ENCODE measurements at places on chromosomes 12 and 14.

- DNase-seq: no peak
These were observed 352.9 kb upstream of the RGS6 start for GRCh38 chr14:71579331-71579730.

- no peak for DNase-seq
These were observed 17.8 kb downstream of the EEA1 start for GRCh38 chr12:92911339-92911738.

GRCh38 chr14:82003426-82003825 is 469.8 kb upstream of the SEL1L start:
- DNase-seq: no peak

GRCh38 chr12:3165078-3165980 is 88.2 kb downstream of the TSPAN9 start:
- no peak for DNase-seq

DNA sequence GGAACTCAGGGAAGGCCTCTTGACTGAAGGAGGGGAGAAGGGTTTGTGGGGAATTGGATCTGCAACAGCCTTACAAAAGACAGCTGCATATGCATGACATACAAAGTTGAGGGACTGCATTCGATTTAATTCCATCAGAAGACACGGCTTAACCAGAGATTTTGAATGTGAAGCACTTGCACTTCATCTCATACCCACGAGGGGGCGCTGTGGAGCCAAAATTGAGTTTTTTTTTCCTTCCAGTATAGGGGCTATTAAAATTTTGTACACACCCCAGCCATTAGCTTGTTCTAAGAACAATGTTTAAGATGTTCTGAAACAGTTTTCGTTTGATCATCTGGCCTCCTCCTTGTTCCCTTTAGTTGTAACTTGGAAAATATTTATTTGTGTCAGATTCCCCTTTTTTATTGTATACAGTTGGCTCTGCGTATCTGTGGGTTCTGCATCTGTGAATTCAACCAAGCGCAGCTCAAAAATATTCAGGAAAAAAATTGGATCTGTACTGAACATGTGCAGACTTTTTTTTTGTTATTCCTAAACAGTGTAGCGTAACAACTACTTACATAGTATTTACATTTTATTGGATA is 1.6 kb downstream of the SUDS3 start:
- DNase-seq: peak; percentile 59

GRCh38 chr14:65173973-65174693 is 71.8 kb upstream of the MAX start:
- DNase-seq: no peak

DNA sequence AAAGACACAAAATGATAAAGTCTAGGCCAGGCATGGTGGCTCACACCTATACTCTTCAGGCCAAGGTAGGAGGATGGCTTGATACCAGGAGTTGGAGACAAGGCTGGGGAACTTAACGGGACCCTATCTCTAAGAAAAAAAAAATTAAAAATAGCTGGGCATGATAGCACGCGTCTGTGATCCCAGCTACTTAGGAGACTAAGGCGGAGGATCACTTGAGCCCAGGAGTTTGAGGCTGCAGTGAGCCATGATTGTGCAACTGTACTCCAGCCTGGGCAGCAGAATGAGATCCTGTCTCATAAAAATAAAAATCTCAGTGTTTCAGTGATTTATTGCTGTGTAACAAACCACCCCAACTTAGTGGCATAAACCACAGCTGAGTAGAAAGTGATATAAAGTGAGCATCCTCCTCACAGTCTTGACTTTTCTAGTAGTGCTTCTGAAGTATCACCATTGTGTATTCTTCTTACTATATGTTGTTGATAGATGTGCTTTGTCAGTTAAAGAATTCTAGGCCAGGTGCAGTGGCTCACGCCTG is 10.6 kb upstream of the ATF1 start:
- no peak for DNase-seq

DNA sequence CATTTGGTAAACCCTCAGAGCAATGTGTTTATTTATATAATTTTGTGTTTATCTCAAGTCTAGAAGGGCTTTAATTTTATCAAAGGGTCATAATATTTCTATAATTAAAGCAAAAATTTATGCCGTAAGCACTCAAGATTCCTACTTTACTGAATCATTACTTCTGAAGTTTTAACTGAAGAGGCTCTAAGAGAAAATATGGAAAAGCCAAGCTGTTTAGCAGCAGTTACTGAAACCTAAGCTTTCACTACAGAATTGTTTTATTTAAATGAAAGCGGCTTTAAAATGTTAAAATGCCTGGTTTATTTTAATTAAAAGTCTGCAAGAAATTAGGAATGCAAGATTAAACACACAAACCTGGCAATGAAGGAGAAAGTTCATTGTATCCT is 73.9 kb upstream of the BBS10 start:
- DNase-seq: no peak

DNA sequence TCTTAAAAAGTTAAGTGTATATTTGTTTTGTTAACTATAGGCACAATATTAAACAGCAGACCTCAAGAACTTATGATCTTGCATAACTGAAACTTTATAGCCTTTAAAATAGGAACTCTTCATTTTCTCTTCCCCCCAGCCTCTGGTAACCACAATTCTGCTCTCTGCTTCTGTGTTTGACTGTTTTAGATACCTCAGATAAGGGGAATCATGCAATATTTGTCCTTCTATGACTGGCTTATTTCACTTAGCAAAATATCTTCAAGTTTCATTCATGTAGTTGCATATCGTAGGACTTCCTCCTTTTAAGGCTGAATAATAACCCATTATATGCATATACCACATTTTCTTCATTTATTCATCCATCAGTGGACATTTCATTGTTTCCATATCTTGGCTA is 131.3 kb downstream of the PTPRO start:
- DNase-seq: no peak

GRCh38 chr14:83253870-83254269 is 1720.2 kb upstream of the SEL1L start:
- DNase-seq: no peak

GRCh38 chr12:31325524-31325875 is 450 bp downstream of the SINHCAF start:
- no peak for DNase-seq

GRCh38 chr14:33837943-33838683 is 112.8 kb downstream of the EGLN3 start:
- DNase-seq: no peak

DNA sequence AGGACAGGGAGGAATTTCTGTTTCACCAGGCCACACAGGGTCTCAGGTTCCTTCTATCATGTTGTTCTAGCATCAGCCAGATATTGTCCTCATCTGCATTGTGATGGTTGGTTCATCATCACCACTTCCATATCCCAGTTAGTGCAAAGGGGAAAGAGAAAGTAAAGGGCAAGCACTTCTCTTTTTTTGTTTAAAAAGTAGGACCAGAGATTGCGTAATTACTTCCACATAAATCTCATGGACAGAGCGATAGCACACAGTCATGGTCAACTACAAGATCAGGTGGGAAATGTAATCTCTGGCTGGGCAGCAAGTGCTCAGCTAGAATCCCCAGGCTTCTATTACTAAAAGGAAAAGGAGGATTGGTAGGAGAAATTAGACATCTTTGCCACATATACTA is 155.1 kb downstream of the KIF21A start:
- no peak for DNase-seq

DNA sequence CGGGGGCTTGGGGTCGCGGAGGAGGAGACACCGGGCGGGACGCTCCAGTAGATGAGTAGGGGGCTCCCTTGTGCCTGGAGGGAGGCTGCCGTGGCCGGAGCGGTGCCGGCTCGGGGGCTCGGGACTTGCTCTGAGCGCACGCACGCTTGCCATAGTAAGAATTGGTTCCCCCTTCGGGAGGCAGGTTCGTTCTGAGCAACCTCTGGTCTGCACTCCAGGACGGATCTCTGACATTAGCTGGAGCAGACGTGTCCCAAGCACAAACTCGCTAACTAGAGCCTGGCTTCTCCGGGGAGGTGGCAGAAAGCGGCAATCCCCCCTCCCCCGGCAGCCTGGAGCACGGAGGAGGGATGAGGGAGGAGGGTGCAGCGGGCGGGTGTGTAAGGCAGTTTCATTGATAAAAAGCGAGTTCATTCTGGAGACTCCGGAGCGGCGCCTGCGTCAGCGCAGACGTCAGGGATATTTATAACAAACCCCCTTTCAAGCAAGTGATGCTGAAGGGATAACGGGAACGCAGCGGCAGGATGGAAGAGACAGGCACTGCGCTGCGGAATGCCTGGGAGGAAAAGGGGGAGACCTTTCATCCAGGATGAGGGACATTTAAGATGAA is 630 bp downstream of the FOS start:
- DNase-seq: peak; percentile 80

GRCh38 chr12:65182012-65182739 is 12.8 kb downstream of the LEMD3 start:
- no peak for DNase-seq

- no peak for DNase-seq
These were observed 404.4 kb downstream of the AACS start for GRCh38 chr12:125469683-125470082.

DNA sequence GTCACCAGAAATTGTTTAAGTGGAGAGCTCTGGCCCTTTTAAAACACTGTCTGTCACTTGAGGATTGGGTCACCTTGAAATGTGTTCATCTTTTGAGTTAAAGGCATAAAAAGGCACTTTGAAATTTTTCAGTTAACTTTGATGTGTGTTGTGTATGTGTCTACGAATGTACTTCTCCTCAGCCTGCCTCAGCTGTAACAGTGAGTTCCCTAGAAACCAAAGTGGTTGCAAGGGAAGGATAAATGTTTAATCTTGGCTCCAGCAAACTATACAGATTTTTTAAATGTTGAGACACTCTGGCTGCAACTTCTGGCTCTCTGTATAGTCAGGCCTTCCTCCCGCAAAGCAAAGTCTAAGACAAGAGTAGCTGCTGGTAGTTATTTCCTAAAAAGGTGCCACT is 8.3 kb downstream of the DERA start:
- no peak for DNase-seq

GRCh38 chr12:56987551-56988053 is 18.7 kb downstream of the ZBTB39 start:
- peak; percentile 77 for DNase-seq

- no peak for DNase-seq
These were observed 16.3 kb downstream of the GLTP start for GRCh38 chr12:109863847-109864712.

GRCh38 chr12:50529345-50529744 is 24.6 kb downstream of the DIP2B start:
- no peak for DNase-seq

- no peak for DNase-seq
These were observed 20.7 kb downstream of the ADCY6 start for GRCh38 chr12:48768147-48768546.

- DNase-seq: no peak
These were observed 9.8 kb upstream of the EXD2 start for GRCh38 chr14:69181491-69181890.

DNA sequence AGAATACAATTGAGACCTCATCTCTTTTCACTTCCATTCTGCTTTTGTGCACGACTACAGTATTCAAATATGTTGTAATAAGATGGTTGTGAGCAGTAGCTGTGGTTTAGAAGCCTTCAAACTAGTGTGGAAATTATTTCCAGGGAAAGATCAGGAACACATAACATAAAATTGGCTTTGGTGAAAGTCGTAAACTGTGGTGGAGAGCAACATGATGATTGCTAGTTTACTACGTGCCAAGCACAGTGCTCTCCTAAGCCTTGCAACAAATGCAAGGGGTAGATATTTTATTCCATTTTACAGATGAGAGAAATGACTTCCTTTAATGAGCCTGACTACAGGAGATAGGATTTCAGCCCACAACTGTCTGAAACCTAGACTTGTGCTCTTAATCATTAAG is 172.4 kb upstream of the LMNTD1 start:
- DNase-seq: no peak

DNA sequence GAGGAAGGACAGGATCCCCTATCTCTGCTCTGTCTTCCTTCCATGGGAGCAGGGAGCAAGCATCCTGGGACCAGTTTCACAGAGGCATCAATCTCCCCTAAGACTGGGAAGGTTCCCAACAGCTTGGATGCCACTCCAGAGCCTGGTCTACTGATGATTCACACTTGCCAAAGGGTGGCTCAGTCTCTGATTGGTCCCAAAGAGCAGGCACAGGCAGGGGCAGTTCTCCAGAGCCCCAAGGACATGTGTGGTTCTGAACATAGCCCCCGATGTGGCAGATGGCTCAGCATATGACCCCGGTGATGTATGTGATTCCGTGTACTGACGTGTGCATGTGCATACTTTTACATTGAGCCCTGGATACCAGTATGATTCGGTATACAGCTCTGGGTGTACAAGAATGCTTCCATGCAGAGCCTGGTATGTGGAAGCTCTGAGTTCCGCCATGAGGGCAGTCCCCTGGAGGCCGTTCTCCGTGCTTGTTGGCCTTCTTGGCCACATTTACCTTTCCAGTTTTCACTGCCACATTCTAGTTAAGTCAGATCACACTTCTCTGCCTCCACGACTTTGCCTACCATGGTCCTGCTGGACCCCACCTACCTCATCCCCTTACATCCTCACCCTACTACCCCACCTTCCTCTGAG is 21.2 kb downstream of the ITGA7 start:
- no peak for DNase-seq

GRCh38 chr12:99282624-99283023 is 364.9 kb upstream of the GARIN6 start:
- DNase-seq: no peak

DNA sequence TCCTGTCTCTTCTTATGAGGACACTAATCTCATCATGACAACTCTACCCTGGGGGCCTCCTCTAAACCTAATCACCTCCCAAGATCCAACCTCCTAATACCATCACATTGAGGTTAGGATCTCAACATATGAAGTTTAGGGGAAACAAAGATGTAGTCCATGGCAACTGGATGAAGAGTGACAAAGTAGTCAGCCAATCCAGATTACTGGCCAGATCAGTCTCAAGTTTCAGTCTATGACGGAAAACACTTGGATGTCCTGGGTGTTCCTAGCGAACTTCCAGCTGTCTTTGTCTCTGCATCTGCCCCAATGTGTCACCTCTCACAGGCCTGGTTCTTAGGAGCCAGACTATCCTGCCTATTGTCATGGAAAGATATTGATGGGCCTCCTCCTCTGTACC is 630.8 kb downstream of the AACS start:
- no peak for DNase-seq

DNA sequence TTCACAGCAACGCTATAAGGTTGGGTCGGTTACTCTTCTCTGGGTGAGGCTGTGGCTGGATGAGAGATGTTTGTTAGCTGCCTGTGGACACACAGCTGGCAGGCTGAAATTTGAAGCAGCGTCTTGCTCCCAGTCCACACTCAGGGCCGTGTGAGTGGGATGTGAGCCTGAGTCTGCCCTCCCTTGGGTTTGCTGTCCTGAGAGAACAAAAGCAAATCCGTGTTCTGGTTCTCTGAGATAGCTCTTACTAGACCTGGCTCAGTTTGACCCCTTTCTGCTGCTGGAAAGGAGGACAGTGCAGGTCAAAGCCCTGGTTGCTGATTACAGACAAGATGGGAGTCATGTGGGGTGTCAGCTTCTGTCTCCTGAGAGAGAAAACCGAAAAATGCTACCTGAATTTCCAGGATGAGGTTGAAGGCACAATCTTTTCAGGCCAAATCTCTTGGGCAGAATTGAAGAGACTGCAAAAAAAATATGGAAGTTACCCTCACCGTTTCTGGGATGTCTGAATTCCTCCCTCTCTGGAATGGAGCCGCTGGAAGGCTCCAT is 270.8 kb downstream of the ZFP36L1 start:
- no peak for DNase-seq

- no peak for DNase-seq
These were observed 78.6 kb upstream of the PAWR start for GRCh38 chr12:79769189-79769859.

GRCh38 chr14:93184391-93185348 is at the start of the genes LYSET and MOAP1:
Gene LYSET (plus strand): TSS chr14:93185317. CDS start chr14:93185406, 89 bp downstream.
Gene MOAP1 (minus strand): TSS chr14:93184897. CDS start chr14:93184242, 655 bp downstream.
- peak; percentile 87 for DNase-seq

GRCh38 chr12:104494137-104494792 is 37.5 kb downstream of the CHST11 start:
- no peak for DNase-seq
